SK-N-SH (cell line): ENCODE measurements at places on chromosomes 6 and 20.

DNA sequence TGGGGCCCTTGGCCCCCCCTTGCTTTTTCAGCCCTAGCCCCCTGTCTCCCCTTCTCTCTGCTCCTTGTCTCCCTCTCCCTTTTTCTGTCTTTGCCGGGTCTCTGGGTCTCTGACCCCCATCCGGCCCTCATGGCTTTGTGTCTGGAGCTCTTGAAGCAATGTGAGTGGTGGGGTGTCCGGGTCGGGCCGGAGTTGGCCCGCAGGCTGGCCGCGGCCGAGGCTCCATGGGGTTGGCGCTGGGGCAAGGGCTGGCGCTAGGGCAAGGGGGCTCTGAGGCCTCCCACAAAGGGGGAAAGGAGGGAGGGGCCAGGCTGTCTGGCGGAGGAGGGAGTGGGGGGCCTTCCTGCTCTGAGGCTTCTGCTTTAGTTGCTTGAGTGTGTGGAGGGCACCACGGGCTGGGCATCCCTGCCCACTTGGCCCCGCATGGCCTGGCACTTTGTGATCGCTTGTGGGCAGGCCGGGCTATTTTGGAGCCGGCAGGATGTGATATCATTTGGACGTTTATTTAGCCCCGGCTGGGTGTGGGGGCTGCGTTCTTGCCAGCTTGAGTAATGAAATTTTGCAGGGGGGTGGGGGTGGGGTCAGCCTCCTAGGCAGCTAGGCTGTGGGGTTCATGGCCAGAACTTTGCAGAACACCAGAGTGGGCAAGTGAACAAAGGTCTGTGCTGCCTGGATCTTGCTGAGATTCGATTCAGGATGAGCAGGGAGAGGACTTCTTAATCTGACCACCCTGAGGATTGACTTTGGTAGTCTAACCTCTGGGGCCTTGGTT lies 78.7 kb upstream of the MYL9 start:
- peak; percentile 59 for DNase-seq

DNA sequence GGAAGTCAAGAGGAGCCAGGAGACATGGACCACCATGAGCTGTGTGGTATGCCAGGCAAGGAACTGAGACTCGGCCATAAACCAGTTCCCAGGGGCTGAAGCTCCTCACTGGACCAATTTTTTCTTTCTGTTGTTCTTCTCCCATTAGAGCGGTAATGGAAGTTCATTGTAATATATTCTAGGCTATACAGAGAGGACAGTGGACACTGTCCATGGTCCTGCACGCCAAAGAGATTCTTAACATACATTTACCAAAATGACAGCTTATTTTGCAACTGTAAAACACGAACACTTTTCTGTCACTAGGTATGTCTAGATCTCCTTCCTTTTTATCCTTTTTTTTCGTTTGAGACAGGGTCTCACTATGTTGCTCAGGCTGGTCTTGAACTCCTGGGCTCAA lies 13.1 kb upstream of the DSN1 start:
- no peak for DNase-seq

GRCh38 chr20:1331801-1332453 lies 3.0 kb upstream of the SDCBP2 start:
- no peak for DNase-seq

GRCh38 chr20:23272176-23273029 lies 78.2 kb upstream of the NXT1 start:
- no peak for DNase-seq

DNA sequence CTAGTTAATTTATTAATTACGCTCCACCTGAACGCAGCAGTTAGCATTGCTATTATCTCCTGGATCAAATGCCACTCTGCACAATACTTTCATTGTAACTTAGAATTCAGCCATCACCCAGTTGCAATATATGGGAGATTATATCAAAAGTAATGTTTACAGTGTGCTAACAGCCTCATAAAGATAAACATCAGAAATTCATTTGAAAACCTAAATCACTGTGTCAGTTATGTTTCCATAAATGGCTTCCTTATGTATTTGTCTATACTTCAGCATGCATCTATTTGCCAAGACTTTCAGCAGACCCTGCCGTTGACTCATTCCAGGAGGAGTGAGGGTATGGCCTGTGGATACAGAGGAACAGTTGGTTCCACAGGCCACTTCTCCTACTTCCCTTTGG lies 300.1 kb downstream of the TFAP2B start:
- no peak for DNase-seq

GRCh38 chr6:35581633-35582032 lies 68.9 kb upstream of the TULP1 start:
- DNase-seq = no peak

DNA sequence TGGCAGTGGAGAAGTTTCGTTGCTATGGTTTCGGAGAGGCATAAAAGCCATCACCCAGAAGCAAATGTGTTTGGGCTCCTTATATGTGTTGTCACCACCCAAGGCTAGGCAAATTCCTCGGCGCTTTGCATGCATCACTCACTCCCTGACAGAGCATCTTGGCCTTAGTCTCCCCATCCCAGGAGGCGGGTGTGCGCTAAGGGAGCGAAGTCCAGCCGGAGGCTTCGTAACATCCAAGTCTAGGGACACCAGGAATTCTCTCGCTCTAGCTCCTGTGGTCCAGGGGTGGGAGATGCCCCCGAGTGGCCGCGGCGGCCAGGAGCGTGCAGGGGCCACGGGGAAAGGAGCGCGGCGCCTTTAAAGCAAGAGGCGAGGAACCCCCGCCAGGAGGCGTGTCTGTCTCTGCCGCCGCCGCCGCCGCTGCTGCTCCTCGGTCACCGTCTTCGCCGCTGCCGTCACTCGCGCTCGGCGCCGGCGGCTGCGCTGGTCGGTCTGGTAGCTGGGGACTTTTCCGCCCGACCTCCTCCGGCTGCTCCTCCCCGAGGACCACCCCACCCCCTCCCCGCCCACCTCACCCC lies at the start of gene GRIK2:
Gene GRIK2 (plus strand): TSS at position 458 of the 578 bp plus-strand sequence.
- peak; percentile 81 for DNase-seq

- DNase-seq = no peak
Observed at GRCh38 chr6:74568861-74569260, 637.0 kb downstream of the COL12A1 start.

DNA sequence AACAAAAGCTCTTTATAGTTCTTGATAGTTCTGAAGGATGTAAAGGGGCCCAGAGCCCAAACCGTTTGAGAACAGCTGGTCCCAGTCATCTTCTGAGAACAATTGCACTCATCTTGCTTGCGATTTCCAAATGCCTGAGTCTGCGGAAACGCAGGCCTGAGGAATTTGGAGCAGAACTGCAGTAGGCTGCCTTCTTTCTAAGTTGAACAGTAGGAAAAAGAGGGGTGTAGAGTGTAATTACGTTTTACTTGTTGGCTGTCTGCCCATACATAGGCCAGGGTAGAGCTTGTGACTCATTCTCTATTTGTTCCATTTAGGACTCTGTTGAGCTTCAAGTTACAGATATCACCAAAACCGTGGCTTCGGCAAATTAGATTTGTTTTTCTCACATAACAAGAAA lies 42.0 kb upstream of the KIF16B start:
- DNase-seq = peak; percentile 27

- DNase-seq = no peak
Observed at GRCh38 chr20:60274717-60275116, 316.5 kb downstream of the CDH26 start.

DNA sequence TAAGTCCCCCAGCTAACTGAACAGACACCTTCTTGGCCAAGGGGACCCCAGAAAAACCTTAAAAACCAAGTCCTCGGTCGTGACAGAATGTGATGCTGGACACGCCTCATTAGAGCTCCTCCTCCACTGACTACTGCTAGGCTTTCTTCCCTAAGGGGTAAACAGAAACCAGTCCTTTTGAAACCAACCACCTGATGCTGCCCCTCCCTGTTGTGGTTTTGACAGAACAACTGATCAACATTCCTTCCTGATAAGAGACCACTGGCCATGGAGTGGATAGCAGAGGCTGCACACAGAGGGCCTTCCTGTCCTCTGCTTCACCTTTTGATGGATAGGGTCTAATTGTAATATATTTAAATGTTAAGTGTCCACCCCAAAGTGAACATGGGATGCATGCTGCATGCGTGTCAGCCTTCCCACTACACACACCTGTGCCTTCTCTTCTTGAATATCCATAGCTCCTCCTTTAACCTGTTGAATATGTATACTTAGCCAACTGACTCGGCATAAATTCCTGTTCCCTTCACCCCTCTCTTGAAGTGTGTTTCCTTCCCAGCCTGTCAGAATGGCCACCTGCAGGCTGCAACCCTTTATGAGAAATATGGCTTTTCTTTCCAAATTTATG lies 27.9 kb upstream of the SLC2A12 start:
- DNase-seq = no peak

DNA sequence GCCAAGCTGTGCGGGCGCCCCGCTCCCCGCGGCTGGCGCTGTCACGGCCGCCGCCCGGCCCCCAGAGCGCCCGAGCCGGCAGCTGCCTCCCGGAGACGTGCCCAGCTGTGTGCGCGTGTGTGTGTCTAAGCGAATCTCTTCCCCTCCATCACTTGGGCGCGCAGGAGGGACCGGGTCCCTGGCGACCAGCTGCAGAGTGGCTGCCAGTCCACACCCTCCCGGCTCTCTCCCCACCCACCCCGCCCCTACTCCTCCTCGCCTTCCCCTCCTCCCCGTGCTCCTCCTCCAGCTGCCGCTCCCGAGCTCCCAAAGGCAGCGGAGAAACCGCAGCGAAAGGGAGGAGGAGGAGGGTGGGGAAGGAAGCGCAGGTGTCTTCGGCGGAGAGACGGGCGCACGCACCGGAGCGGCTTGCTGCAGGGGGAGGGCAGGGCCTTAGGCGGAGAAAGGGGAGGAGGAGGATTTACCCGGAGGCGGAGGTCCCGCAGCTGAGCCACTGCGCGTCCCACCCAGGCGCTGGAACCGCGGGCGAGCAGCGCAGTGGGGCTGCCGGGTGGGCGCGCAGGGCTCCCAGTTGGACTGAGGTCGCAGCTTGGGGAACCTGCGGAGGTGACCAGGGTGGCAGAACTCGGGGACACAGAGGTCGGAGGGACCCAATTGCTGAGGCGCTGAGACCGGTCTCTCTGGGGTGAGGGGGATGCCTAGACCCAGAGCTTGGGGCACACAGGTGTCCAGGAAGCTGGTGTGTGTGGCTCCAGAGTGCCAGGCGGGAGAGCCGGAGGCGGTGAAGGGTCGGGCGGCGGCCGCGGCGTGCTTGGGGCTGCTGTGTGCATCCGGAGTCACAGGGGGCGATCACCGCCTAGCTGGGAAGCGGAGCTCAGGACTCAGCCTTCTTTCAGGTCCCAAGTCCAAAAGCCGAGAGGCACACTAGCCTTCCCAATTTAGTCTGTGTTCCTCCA lies at the start of gene HS3ST5:
Gene HS3ST5 (minus strand): TSS at position 198 of the 956 bp plus-strand sequence. CDS start 280,178 bp downstream, outside the sequence.
- DNase-seq = peak; percentile 86

GRCh38 chr6:54252916-54253315 lies 55.3 kb upstream of the TINAG start:
- no peak for DNase-seq

- peak; percentile 71 for DNase-seq
Observed at GRCh38 chr20:50366270-50367103, 143.7 kb upstream of the PTPN1 start.

DNA sequence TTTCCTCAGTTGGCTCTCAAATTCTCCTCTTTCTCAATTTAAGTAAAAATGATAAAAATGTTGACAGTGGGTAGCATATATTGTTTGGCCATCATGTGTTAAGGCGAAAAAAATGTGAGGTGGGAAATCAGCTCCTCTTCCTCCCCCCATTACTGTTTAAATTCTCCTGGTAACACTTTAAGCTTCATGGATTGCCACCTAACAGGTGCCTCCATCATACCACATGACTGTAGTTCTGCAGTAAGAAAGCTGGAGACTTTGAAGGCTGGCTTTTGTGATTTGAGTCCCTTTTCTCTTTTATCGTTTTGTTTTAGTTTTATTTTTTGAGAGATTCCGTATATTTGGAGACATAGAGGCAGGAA lies 1.2 kb downstream of the ZFAND3 start:
- no peak for DNase-seq

DNA sequence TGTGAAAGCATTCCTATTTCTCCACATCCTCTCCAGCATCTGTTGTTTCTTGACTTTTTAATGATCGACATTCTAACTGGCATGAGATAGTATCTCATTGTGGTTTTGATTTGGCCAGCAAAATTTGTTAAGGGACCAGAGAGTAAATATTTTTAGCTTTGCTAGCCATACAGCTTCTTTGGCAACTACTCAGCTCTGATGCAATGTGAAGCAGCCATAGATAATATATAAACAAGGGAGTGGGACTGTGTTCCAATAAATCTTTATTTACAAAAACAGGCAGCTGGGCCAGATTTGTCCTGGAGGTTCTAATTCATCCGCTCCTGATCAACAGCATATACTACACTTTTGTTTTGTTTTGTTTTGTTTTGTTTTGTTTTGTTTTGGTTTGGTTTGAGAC lies 202.9 kb downstream of the ZNF217 start:
- no peak for DNase-seq

DNA sequence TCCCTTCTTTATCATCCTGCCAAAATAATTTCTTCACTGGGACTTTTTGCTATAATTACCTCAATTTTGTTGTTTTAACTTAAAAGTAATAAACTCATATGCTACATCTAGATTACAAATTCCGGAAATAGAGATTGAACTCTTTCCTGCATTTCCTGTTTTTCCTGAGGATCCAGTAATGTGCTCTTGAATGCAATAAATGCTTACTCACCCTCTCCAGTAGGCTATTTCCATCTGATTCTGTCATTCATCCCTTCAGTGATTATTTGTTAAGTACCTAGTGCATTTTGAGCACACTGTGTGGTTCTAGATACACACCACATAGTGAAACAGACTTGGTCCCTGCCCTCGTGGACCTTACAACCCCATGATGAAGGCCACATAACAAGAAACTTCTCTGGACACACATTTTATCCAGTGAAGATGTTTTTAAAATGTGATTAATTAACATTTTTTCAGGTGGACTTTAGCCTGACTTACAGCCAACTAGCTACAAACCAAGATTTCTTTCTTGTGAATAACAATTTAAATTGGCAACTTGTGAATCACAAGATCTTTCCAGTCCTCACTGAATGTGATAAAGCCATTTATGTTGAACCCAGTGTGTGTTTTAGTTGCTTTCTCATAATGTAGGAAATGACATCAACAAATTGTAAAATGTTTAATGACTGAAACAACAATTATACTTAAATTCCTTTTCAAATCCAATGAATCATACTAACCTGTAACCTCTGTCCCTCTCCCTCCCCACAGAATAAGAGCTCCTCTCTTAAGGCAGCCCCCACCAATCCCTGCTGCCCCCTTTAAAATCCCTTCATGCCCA lies 272.3 kb downstream of the KHDC1L start:
- DNase-seq = no peak

- DNase-seq = no peak
Observed at GRCh38 chr6:160439751-160440150, 91.6 kb downstream of the SLC22A3 start.

DNA sequence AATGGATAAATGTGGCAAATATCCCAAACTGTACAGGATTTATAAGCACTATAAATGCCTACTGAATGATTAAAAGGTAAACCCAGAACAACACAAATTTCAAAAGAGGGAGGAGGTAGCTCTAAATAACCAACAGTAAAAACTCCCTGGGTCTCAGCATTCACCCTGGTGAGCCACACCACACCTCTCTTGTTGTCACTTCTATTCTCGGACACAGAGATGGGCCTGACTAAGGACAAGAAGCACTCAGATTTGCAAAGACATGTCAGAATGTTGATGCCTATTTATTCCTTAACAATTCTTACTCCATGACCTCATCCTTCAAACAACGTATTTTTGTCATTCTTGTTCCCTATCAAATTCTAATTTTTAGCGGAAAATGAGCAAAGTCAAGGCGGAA lies 14.7 kb downstream of the TNFRSF21 start:
- DNase-seq = no peak

GRCh38 chr6:28337121-28337520 lies 1.2 kb upstream of the ZSCAN31 start:
- DNase-seq = no peak
